ENCODE measurements at places on chromosomes 5 and 9. TPM values are rescaled to one million over a fixed set of nuclear protein-coding genes. Genes with fewer than 3 reads are reported as not detected.

The SFXN1 gene
- total RNA-seq = 84.6 TPM

The C5orf58 gene
- not detected for total RNA-seq

The CDC23 gene
- total RNA-seq = 34.1 TPM

The BTNL8 gene
- total RNA-seq = not detected

The SLC35D2 gene
- 22.2 TPM for total RNA-seq

The NSA2 gene
- 144 TPM for total RNA-seq

The TBCA gene
- 294 TPM for total RNA-seq

The SPEF2 gene
- total RNA-seq = 2.1 TPM

The CCNB1 gene
- 278 TPM for total RNA-seq

The GADD45G gene
- not detected for total RNA-seq

The ANGPTL2 gene
- not detected for total RNA-seq

The SLC45A2 gene
- not detected for total RNA-seq

The TESK1 gene
- total RNA-seq = 32.2 TPM

The FRMD3 gene
- 4.9 TPM for total RNA-seq

The LHX6 gene
- 1.3 TPM for total RNA-seq

The HMCN2 gene
- total RNA-seq = not detected

The CFAP90 gene
- 0.53 TPM for total RNA-seq

The SMIM33 gene
- total RNA-seq = not detected

The GRIA1 gene
- not detected for total RNA-seq

The CARTPT gene
- not detected for total RNA-seq

The ANKRD33B gene
- total RNA-seq = 12.8 TPM

The PCDHGA7 gene
- 0.79 TPM for total RNA-seq

The TMC1 gene
- total RNA-seq = not detected

The ACSL6 gene
- total RNA-seq = not detected

The TAS2R1 gene
- not detected for total RNA-seq

The CCNO gene
- total RNA-seq = 7.5 TPM

The TNFAIP8 gene
- 20.0 TPM for total RNA-seq

The BSPRY gene
- not detected for total RNA-seq

The SPOCK1 gene
- total RNA-seq = 17.0 TPM

The ECSCR gene
- not detected for total RNA-seq

The HOMER1 gene
- total RNA-seq = 6.7 TPM

The GMCL2 gene
- total RNA-seq = not detected

The ABO gene
- total RNA-seq = not detected

Data from A549 treated with ZK216348 at 1 μM for 4 hours (cell line).